ENCODE measurements at places on chromosomes 16 and 17.

- no peak for DNase-seq
Measured at GRCh38 chr16:15961060-15961511, 11.7 kb downstream of the ABCC1 start.

- no peak for DNase-seq
Measured at GRCh38 chr17:44972953-44973352, 4.8 kb upstream of the C1QL1 start.

DNA sequence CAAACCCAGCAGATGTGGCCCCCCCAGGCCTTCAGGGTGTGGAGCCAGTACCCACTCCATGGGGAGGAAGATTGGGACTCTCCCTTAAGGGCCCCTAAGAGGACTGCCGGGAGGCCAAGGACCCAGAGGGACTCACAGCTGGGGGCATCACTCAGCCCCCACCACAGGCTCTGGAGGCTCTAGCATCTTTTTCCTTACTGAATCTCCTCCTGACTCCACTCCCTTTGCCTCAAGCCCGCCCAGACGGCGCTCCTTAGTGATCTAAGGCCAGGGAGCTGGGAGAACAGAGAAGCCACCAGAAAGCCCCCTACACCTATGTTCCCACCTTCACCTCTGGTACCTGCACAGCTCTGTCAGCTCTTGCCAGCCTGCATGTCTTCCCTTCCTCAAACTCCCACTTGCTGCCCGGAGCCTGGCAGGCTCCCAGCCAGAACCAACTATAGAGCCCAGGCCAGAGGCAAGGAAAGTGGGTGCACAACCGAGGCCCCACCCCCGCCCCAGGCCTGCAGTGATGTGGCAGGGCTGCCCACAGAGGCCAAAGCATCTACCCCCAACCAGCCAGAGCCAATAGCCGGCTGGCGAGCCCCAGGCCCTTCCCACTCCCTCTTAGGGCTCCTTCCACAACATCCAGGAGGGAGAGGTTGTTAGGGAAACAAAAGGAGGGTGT is 22.3 kb upstream of the MPO start:
- DNase-seq: no peak

DNA sequence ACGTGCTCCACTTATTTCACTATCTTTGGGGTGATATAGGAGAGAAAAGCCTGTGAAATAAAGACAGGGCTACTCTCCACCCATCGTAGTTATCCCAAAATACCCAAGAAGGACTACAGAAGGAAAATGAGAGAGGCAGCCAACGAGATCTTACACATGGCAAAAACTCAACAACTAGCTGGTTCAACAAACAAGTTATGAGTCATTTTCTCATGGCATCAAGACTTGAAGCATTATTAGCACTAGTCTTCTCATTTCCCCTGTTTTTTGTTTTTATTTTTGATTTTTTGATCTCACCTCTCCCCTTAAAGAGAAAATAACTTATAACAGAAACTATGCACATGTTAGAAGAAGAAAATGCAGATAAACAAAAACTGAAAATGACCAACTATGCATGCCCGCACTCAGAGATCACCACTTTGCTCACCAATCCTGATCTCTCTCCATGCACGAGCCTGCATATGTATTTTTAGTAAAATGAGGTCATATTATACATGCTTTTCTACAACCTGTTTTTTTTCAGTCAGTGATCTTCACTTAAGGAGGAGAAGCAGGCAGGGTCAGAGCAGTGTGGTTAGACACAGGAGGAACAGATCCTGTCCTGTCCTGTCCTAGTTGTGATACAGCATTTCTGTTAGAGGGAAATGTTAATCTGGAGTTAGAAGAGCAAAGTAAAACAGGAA is 22.8 kb downstream of the FAM117A start:
- DNase-seq: no peak

GRCh38 chr17:41407226-41407625 is 9.8 kb upstream of the KRT31 start:
- no peak for DNase-seq

Measured in stimulated activated CD8-positive, alpha-beta memory T cell treated with anti-CD3 and anti-CD28 coated beads, Interleukin-4, amount 100 ng/mL, for 4 hours (primary cell).